ENCODE measurements at places on chromosomes 6 and 20. TPM values are rescaled to one million over a fixed set of nuclear protein-coding genes. Genes with fewer than 3 reads are reported as not detected.

The PAK5 gene
- total RNA-seq, result not detected

The PCK1 gene
- not detected for total RNA-seq

The SRSF6 gene
- 35.0 TPM for total RNA-seq

The DACT2 gene
- not detected for total RNA-seq

The OOEP gene
- not detected for total RNA-seq

The OVOL2 gene
- total RNA-seq, result not detected

The ADGRG6 gene
- total RNA-seq, result 29.9 TPM

The FAM83C gene
- total RNA-seq, result not detected

Data from smooth muscle cell of the umbilical artery (primary cell).